ENCODE measurements at places on chromosomes 12 and 14.
A peak's percentile ranks its signal among the peaks of the same experiment; 100 is the strongest.

- DNase-seq, result no peak
Observed at GRCh38 chr12:9883175-9883574, 1.9 kb downstream of the KLRF2 start.

- no peak for DNase-seq
Observed at GRCh38 chr14:26067341-26067740, 530.5 kb downstream of the NOVA1 start.

DNA sequence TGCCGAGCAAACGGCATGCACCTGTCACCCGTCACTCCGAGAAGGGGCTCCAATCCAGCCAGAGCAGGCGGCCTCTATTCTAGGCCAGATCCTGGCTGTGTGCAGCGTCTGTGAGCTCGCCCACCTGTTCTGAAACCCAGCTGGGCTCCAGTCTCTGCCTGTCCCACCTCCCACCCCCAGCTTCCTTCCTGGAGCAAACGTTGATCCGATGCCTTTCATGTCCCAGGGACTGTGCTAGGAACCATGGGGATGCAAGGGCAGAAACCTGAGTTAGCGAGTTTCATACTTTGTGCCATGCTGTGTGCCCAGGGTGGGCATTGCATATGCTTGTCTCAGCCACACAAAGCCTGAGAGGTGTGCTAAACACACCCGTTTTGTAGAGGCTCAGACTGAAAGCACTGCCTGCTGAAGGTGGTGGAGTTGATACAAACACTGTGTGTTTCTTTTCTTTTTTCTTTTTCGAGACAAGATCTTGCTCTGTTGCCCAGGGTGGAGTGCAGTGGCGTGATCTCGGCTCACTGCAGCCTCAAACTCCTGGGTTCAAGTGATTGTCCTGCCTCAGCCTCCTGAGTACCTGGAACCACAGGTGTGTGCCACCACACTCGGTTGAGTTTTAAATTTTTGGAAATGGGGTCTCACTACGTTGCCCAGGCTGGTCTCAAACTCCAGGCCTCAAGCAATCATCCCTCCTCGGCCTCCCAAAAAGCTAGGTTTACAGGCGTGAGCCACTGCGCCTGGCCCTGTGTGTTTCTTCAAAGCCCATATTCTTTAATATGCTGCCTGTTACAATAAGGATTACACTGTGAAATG lies 84.1 kb upstream of the MED13L start:
- DNase-seq, result no peak

DNA sequence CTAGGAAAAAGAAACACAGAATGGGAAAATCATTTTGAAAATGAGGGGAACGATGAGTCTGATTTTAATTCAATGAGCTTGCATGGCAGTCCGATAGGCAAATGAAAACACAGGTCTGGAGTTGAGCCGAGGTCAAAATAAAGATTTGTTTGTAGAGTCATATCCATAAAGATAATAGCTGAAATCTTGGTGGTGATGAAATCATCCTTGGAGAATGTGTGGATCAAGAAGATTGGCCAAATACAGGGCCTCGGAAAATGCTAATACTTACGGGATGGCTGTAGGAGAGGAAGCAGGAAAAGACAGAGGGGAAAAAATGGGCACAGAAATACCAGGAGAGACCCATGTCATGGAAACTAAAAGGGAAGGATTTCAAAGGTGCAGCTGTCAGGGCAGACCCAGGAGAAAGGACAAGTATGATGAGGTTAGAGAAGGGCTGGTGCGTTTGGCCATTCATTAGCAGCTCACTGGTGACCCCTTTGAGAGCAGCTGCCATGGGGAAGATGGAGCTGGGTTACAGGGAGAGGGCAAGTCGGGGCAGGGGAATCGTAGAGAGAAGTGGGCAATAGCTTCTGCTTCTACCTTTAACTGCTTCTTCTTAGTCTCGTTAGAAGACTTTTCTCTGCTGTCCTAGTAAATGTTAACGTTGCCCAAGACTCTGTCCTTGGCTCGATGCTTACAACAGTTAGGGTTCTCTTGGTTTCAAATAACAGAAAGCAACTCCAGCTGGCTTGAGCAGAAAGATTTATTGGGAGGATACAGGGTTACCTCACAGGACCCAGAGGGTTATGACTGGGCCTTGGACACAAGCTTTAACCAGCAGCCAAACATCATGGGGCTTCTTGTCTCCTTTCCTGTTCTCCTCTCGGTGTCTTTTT lies 161.8 kb downstream of the EFCAB11 start:
- no peak for DNase-seq

GRCh38 chr12:98402091-98402490 lies 113.3 kb upstream of the TMPO start:
- DNase-seq, result no peak

DNA sequence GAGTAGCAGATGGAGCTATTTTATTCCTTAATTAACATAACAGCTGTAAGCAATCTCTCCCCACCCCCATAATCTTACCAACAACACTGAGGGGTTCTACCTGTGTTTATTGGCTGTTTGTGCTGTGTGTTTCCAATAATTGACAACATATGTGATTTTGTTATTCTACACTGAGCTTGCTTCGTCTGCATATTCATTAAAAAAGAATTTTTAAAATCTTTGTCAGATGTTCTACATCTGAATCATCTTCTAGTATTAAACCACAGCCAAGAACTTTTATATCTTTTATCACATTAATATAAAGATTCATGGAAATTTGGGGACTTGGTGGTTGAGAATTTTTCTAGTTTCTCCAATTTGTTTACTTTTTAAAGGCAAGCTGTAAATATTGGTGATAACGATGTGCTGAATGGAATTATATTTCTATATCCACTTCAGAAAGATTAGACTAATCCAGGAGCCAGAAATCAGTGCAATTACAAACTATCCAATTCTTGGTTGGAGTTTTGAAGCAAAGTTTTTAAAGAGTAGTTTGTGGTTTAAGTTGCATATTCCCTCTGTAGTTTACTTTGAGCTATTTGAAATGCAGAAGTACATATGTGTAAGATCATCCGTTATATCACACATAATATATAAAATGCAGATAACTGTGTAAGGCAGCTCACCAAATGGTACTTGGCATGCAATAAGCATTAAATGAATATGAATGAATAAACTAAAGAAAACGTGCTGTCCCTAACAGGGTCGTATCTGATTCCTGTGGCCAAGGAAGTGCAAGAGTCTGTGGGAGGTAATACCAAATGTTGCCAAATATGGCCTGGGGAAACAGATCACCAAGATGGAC lies 206.9 kb downstream of the PELI2 start:
- DNase-seq, result no peak

GRCh38 chr14:26528415-26529182 lies 69.2 kb downstream of the NOVA1 start:
- DNase-seq, result no peak

DNA sequence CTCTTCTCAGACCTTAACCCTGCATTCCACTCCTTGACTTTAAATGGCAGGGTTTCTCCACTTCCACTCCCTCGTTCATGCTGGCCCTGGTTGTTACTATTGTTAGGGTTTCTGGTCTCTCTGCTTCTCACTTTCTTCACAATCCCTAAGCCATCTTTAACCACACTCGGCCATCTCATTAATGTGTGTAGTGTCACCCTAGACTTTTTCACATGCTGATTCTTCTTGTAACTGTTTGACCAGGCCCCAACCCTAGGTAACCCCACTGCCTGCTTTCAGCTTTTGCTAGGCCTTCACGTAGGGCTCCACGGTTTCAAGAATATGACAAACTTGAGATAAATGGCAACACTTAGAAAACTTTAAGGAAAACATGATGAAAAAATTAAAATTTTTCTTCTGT lies 195.1 kb downstream of the IPO8 start:
- no peak for DNase-seq

DNA sequence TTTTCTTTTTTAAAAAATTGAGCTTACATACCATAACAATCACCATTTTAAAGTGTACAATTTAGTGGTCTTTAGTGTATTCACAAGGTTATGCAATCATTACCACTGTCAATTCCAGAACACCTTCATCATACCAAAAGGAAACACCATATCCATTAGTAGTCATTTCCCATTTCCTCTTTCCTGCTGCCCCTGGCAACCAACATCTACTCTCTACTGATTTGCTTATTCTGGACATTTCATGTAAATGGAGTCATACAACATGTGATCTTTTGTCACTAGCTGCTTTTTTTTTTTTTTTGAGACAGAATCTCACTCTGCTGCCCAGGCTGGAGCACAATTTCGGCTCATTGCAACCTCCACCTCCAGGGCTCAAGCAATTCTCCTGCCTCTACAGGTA lies 66.8 kb upstream of the CFL2 start:
- no peak for DNase-seq

DNA sequence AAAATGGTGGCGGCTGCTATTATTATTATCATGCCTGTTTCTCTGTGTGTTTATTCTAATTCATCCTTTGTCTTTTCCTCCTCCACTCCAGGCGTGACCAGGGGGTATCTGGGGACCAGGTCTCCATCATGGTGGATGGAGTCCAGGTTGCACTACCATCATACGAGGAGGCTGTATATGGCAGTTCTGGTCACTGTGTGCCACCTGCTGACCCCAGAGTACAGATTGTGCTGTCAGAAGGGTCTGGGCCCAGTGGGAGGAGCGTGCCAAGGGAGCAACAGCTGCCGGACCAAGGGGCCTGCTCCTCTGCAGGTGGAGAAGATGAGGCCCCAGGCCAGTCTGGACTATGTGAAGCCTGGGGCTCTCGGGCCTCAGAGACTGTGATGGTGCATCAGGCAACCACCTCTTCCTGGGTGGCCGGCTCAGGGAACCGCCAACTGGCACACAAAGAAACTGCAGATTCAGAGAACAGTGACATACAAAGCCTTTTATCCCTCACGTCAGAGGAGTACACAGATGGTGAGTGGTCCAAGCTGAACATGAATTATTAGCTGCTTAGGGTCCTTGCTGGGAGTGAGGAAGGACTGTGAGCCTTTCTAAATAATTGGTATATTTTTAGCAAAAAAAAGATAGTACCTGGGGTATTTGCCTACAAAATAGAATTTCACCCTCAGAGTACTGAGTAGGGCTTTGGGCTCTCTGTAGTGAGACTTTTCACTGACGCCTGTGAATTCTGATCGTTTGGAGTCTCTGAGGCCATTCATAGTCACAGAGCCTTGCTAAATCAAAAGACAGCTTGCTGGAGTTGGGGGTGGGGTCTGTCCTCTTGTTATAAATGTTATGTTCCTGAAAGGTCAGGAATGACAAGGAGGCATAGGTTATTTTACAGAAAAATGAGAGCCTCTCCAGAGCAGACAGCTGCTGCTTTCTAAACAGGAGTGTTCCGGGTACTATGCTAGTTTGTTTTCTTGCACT lies 58.1 kb upstream of the SRSF5 start:
- peak; percentile 41 for DNase-seq

- DNase-seq, result no peak
Observed at GRCh38 chr12:18135509-18135908, 45.5 kb upstream of the RERGL start.

DNA sequence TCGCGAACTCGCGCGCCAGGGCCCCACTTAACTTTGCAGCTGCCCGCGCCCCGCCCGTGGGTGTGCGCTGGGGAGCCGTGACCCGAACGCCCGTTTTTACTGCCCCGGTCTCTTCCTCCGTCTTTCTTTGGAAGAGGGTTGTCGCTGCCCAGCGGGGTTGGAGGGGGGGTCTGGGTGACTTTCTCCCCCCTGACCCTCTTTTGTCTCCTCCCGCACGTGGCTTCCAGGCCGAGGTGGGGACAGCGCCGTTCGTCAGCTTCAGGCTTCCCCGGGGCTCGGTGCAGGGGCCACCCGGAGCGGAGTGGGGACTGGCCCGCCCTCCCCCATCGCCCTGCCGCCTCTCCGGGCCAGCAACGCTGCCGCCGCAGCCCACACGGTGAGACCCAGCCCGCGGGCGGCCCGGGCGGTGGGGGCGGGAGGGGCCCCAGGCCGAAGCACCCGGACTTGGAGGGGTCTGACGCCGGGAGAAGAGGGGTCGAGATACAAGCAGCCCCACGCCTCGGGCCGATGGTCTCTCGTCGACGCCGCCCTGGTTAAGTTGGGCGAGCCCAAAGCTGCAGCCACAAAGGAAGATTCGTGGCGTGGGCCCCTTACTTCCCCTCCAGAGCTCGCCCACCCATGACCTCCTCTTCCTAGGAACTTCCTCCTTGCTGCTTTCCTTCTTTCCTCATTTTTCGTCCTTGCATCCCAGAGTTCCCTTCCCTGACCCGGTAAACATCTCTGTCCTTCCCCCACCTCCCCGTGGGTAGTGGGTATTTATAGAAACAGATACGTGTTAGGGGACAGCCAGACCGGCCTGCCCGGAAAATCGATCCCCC lies 1.2 kb downstream of the DYRK2 start:
- peak; percentile 39 for DNase-seq

- no peak for DNase-seq
Observed at GRCh38 chr14:37591311-37591940, 3.6 kb downstream of the FOXA1 start.

DNA sequence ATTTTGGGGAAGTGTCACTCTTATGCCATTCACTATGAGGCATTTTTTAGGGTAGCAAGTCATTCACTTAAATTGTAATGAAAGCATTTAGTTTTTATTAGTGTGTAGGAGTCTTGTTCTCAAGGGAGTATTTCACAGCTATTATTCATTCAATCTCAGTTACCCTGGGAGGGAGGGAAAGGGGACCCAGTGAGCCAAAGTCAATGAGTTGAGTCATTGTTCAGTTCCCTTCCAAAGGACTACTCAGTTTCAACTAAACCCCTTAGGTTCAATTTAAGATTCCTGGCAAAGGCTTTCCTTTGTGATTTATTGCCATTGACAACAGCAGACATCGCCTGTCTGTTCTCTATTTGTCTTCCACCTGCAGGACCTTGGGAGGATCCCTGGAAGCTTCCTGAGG lies 29.3 kb upstream of the RASSF8 start:
- no peak for DNase-seq

GRCh38 chr14:75558440-75558839 lies 20.0 kb upstream of the FLVCR2 start:
- DNase-seq, result no peak

DNA sequence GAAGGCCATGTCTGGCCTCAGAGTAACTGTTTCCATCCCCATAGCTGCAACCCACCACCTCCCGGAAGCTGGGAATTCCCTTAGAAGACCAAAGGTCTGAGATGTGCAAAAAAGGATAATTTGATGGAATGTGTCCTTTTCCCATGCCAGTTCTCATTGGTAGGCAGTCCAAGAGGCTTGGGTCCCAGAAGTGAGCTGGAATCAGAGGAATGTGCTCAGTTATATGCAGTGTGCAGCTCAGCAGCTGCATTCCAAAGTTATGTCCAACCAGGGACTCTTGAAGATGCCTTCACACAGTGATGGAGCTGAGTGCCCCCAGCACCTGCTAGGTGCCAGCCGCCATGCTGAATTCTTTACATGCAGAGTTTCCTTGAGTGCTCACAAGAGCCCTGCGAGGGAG lies 583.9 kb upstream of the TBX3 start:
- no peak for DNase-seq

DNA sequence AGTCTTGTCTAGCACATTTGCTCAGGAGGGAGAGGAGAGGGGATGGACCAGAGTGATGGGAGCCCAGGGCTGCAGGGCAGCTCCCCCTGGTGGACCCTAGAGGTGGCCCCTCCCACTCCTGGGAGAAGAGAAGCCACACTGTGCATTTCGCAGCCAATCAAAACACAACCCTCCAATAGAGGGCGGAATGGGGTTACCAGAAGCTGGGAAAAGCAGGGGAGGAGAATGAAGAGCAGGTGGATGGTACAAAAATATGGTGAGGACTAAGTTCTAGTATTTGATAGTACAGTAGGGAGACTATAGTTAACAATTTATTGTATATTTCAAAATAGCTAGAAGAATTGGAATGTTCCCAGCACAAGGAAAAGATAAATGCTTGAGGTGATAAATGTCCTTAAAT lies 23.6 kb downstream of the VASH1 start:
- DNase-seq, result peak; percentile 20

- DNase-seq, result no peak
Observed at GRCh38 chr12:84270470-84271140, 642.0 kb downstream of the SLC6A15 start.
